ENCODE measurements at places on chromosomes 4 and X.
A peak's percentile ranks its signal among the peaks of the same experiment; 100 is the strongest.

DNA sequence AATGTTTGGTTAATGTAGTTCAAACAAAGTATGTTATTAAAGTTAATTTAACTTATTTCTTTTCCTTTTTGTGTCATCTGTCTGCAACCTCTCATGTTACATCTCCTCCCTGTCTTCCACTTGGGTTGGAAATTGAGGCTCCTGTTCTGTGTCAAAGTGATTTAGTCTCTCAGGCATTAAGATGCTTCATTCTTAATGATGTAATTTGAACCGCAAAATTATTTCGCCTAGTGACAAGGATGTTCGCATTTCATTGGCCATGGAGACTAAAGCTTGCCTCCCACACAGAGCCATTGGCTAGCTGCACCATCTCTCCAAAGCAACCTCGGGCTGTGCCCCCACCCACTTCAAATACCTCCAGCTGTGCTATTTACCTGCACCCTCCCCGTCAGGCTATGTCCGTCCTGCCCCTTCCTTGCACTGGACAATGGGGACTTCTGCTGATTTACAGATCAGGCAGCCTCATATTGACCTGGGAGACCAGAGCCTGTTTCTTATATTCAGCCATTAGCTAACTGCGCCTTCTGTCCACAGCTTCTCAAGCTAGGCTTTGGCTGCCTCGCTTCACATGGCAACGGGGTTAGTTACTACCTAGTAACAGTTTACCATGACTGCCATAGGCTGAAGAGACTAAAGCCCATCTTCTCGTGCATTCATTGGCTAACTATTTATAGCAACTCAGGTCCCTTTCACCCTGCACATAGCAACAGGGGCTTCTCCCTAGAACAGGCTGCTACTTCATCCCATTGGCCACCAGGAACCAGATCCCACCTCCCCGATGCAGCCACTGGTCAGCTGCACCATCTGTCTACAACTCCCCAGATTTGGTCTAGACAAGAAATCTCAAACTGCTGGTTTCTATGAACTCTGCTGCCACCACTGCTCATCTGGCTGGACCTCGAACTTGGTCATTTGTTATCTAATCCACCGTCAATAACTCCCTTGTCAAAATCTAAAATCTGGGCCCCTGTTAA, 8.6 kb upstream of the ZNF157 start:
- DNase-seq: peak; percentile 83

GRCh38 chrX:69128588-69128987, 36.7 kb downstream of the PJA1 start:
- DNase-seq: no peak

GRCh38 chr4:55469979-55470378, 74.2 kb downstream of the TMEM165 start:
- DNase-seq: no peak

GRCh38 chr4:155566354-155566753, 100.3 kb upstream of the GUCY1A1 start:
- peak; percentile 28 for DNase-seq

DNA sequence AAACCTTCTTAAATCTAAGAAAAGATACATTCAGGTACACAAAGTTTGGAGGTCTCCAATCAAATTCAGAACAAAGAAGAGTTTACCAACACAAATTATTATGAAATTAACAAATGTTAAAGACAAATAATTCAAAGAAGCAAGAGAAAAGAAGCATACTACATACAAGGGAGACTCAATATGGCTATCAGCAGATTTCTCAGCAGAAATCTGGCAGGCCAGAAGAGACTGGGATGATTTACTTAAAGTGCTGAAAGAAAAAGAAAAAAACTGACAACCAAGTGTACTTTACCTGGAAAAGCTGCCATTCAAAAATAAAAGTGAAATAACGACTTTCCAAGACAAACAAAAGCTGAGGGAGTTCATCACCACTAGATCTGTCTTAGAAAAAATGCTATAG, 64.4 kb upstream of the HTR2C start:
- DNase-seq: no peak

DNA sequence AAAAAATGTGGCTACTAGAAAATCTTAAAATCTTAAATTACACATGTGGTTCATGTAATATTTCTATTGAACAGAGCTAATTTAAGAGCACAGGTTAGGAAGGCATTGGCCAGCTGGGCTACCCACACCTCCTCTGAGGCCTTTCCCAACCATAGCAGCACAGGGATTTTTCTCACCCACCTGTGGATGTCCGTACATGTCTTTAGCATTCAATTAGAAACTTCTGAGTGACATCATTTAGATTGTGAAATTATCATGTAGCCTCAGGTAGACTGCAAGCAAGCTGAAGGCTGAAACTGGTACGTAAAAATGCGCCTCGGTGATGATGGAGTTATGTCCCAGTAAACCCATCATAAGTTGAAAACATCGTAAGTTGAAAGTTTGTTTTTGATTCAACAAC, 31.2 kb downstream of the SCARB2 start:
- no peak for DNase-seq

GRCh38 chrX:98501426-98501825, 1617.7 kb downstream of the RPA4 start:
- no peak for DNase-seq

GRCh38 chr4:20253735-20254409, 2.2 kb downstream of the SLIT2 start:
- DNase-seq: no peak

GRCh38 chrX:54794795-54795194, 3.3 kb downstream of the ITIH6 start:
- DNase-seq: no peak

GRCh38 chr4:99863-100262, 24.4 kb upstream of the ZNF718 start:
- DNase-seq: no peak

GRCh38 chr4:90745176-90745575, 618.0 kb downstream of the CCSER1 start:
- no peak for DNase-seq

GRCh38 chrX:47843363-47843762, 6.7 kb downstream of the ZNF81 start:
- no peak for DNase-seq

- DNase-seq: no peak
Observed at GRCh38 chr4:75710246-75710645, 14.1 kb upstream of the USO1 start.

DNA sequence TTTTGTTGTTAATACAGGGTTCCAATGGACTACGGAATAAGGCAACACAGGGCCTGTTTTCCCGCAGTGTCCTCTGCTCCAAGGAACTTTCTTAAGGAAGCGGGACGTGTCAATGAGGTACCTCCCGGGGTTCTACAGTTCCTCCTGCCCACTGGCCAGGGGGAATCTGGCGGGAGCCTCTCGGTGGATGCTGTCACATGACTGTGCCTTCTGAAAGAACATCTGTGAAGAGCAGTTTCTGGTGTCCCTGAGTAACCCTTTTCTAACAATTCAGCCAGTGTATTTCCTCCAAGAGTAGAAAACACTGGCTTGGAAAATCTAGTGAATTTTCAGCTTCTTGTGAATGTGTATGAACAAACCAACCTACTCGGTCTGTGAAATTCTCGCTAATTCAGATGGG, 32.7 kb downstream of the MFAP3L start:
- no peak for DNase-seq

DNA sequence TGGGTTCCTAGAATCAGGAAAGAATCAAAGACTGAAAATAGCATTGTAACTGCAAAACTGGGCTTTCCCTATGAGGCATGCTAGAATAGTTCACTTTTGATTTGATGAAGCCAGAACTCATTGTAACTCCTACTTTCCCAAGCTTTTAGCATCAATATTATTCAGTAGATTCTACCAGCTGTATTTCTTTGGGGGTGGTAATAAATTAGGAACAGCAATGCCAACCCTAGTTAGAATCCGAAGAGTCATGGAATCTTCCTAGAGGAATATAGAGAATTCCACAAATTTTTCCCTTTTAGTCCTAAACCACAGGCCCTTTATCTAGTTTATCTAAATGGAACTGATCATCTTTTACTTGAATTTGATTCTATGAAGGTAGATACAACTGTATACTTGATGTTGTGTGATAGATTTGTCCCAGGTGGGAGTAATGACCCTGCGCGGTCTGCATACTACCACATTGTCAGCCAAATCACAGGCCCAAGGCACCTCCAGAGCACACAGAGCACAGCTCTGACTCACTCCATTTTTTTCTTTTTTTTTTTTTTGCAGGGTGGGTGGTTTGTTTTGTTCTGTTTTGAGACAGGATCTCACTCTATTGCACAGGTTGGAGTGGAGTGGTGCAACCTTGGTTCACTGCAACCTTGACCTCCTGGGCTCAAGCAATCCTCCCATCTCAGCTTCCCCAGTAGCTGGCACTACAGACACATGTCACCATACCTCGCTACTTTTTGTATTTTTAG, 66.6 kb downstream of the EDNRA start:
- peak; percentile 14 for DNase-seq

All from GM04504 (cell line).